ENCODE measurements at places on chromosomes 12 and 14.

DNA sequence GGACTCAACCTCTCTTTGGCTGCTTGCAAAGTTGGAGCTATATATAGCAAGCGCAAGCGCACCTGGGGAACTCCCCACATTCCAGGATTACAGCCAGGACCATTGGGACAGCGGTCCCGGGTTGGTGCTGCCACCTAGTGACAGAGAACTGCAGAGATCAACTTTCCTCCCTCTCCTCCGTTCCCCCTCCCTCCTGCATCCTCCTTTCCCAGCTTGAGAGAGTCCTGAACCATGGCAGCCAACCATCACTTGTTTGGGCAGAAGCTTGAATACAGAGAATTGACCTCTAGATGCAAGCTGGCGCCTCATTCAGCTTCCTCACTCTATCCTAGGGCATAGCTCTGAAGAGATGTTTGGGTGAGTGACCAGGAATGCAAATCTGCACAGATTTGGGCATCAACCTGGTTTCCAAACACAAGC is 17.4 kb upstream of the FLVCR2 start:
- no peak for DNase-seq

DNA sequence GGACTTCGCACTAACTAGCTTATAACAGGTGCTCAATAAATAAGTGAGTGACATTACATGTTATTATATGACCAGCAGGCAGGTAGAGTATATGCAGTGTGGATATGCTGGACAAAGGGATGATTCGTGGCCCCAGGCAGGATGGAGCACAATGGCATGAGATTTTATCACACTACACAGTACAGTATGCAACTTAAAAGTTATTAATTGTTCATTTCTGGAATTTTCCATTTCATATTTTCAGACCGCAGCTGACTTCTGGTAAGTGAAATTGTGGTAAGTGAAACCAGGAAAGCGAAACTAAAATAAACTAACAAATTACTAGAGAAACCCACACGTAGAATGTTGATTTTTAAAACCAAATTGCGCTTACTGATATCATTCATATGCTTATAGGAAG is 3.3 kb downstream of the PARP11 start:
- DNase-seq: no peak

DNA sequence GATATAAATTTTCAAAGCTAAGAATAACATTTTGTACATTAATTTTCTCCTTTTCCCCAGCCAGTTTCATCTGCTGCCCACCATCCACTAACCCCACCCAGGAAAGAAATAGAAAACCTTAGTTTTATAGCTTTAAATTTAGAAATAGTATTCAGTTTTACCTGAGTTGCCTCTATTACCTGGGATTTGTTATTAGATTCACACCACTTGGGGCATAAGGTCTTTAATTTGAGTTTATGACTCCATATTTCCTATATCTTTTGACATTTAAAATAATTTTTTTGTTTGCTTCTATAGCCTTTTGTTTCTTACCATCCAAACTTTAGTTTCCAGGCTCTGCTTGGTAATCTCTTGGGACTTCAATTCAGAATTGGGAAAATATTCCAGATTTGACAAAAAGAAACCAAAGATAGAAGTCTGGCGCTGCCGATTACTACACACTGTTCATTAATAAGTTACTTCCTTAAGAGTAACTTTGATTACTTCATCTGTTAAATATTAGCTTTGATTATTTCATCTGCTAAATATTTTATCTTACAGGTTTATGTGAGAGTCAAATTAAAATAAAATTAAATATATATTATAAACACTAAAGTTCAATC is 485.5 kb upstream of the FOXG1 start:
- no peak for DNase-seq

DNA sequence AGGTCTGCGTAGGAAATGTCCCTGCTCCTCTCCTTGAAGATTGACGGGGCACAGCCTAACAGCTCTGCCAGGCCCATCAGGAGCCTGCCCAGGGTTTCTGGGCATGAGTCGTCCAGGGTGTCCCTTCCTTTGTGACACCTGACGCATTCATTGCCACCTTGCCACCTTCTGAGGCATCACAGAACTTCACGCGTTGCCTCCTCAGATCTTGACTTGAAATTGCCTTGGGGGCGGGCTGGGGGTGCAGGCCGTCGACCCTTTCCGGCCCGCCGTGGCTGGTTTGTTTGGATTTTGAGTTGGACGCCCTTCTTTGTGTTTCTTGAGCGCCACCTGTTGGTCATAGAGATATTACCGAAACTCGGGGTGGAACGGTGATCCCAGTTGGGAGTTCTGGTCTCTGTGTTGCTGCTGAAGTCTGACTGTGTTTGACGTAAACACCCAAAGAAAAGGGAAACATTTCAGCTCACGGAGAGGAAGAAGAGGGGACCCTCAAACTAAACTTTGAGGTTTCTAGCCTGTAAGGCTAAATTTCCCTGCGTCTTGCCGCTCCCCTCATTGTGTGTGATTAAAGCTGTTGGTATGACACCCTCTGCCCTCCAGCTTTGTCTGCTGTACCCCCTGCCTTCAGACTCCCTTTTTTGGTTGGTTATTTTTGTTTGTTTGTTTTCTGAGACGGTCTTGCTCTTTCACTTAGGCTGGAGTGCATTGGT is 44.6 kb downstream of the MLXIP start:
- peak; percentile 39 for DNase-seq

DNA sequence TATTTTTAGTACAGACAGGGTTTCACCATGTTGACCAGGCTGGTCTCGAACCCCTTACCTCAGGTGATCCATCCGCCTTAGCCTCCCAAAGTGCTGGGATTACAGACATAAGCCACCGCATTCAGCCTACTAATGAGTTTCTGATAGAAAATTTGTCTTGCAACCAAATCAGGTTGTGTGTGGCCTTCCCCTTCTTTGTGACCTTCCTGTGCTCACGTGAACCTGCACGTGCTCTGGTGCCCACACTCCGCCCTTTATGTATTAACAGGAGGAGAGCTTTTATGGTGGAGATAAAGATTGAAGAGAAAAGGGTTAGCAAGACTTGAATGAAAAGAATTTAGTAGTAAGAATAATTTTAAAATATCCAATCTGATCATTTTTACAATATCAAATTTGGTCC is 343.5 kb upstream of the TMEM132C start:
- DNase-seq: no peak

GRCh38 chr12:3236345-3237187 is 159.4 kb downstream of the TSPAN9 start:
- no peak for DNase-seq

DNA sequence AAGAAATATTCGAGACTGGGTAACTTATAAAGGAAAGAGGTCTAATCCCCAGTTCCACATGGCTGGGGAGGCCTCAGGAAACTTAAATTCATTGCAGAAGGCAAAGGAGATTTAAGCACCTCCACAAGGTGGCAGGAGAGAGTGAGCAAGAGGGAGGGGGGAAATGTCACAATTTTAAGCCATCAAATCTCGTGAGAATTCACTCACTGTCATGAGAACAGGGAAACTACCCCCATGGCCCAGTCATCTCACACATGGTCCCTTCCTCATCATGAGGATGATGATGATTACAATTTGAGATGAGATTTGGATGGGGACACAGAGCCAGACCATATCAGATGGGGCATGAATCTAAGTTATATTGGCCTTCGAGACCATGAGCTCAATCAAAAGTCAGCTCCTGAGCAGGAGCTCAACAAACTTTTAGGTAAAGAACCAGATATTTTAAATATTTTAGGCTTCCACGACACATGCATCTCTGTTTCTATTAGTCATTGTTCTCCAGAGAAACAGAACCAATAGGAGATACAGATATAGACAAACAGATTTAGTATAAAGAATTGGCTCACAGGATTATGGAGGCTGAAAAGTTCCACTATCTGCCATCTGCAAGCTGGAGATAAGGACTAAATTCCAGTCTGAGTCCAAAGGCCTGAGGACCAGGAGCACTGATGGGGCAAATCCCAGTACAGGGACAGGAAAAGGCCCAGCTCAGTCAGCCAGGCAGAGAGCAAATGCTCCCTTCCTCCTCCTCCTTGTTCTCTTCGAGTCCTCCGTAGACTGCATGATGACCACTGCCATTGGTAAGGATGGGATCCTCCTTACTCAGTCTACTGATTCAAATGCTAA is 24.9 kb downstream of the DGLUCY start:
- no peak for DNase-seq

DNA sequence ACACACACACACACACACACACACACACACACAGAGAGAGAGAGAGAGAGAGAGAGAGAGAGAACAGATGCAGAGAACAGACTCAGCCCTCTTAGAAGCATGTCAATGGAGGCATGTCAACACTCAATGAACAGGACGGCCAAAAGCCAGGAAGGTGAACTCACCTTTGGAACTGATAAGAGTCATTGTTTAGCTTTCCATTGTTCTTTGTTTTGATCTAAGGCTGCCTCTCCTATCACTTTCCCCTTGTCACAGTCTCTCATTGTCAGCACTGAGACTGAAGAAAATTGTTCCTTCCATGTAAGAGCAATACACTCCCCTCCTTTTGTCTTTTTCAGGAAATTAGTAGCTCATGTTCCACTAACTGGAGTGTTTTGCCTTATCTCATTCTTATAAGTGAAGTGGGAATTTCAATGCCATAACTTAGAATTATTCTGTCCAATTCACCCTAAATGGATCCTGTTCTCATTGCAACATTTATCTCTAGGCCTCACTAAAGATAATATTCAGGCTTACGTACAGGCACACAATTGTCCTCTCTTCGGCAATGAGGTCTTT is 218.0 kb downstream of the DUSP6 start:
- no peak for DNase-seq

- no peak for DNase-seq
Measured at GRCh38 chr14:36653962-36654793, 7.5 kb upstream of the PAX9 start.

DNA sequence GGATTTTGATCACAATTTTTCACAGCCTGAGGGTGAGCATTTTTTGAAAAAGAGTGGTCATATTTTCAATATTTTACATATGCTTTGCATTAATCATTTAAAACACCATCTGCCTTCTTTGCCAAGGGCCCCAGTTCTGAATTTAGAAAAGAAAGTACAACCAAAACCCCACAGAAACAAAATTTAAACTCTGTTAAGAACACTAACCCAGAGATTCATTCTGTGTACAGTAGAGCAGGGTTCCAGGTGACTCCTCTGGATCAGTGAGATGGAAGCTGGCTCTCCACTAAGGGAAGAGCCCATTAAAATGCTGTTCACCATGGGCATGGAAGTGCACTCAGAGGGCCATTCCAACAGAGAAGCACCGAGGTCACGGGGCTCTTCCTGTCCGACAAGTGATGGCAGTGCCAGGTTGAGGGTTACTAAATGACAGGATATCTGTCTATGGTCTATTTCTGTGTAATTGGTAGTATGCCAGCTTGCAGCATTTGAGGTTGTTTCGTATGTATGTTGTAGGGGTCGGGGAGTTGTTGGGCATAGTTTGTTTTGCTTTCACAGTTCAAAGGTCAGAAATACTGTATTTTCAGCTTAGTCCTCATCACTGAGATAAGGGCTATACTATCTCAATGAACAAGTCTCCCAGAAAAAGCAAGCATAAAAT is 95.9 kb downstream of the SLC35F4 start:
- DNase-seq: no peak

DNA sequence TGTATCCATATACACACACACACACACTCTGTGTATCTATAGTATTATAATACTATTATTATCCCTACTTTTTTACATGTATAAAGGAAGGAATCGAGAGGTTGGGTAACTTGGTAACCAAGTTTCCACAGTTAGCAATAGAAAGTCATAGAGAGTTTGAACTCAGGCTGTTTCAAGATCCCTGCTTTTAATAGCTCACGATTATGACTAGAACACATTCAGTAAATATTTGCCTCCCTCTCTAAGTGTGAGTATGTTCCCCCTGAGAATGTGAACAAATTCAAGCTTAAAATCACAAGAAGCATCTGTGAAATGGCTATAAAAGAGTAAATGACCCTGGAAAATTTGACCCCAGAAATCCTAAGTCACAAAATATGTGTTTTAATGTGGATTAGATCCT is 11.0 kb upstream of the REP15 start:
- no peak for DNase-seq

DNA sequence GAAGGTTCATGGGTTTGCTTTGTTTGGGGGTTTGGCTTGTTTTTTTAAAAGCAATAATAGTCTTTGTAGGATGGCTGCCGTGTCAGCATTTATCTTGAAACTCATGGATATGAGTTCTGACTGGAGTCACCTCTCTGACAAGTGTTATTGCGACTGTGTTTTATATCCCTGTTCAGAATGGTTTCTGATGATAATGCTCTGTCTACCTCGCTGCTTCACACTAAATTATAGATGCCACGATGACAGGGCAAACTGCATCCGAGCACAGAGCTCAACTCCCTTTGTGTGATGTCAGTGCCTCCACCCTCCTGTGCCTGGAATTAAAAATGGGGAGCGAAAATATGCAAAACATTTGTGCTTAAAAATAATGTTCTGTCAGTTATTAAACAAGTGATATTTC is 250.8 kb downstream of the EGLN3 start:
- no peak for DNase-seq

DNA sequence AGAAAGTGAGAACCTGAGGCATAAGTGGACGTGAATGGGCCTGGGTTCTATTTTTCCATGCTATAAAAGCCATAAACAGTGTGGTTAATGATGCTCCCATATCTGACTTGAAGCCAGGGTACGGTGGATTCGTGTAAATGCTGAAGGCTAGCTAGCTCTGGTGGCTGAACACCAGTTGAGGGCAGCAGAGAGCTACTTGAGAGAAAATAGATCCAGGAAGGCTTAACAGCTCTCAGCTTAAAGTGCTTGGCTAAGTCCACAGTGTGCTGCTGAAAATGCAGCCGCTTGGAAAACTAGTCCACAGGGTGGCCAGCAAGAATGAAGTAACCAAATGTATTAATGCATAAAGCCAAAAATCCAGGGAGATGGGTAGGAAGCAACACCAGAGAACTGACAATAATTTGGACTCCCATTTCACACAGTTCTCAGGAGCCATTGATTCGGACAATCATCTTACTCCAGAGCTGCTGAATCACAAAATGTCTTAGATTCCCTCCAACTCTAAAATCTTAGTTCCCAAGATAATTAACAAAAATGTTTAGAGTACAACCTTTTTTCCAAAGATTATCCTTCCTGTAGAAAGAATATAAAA is 15.0 kb upstream of the FOXG1 start:
- no peak for DNase-seq

- no peak for DNase-seq
Measured at GRCh38 chr12:131010396-131011131, 56.9 kb downstream of the ADGRD1 start.

GRCh38 chr12:32918890-32919801 is 22.6 kb upstream of the PKP2 start:
- no peak for DNase-seq

DNA sequence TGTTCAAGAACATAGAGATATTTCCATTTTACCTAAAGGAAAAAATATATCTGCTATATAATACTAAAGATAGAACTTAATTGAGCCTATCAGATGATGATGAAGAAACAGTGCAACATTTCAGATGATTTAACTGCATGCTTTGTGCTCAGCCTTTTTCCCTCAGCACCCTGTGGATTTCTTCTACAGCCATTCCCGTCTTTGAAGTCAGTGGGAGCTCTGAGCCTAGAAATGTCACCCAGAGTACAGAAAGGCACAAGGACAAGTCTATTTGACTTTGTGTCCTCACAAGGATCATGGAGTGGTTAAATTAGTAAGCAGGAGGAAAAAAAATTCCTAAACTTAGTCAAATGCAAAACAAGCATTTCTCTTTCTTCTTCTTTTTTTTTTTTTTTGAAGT is 994.0 kb upstream of the FLRT2 start:
- DNase-seq: no peak
